Globus pallidus (tissue), 1 donor: ENCODE measurements at places on chromosomes 3 and 15.

DNA sequence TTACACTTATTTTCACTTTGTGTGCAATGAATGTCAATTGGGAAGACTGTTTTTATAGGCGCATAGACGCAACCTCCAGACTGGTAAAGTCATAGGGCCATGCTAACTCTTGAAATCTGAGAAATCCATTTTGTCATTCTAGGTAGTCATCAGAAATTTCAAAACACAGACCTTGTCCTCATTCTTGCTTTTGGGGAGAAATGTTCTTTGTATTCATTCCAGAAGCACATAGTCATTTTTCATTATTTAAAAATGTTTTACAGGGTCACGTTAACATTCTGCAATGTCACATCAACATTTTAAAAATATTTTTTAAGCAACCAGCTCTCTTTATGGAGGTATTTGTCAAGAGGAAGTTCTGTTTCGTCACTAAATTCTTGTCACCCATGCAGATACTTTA, 898.4 kb downstream of the PDCD6IP start:
- no peak for DNase-seq

- no peak for DNase-seq
These were observed 8.7 kb downstream of the SEMA3F start for GRCh38 chr3:50163572-50164455.

GRCh38 chr3:186532598-186533072, 11.5 kb downstream of the CRYGS start:
- DNase-seq: no peak

DNA sequence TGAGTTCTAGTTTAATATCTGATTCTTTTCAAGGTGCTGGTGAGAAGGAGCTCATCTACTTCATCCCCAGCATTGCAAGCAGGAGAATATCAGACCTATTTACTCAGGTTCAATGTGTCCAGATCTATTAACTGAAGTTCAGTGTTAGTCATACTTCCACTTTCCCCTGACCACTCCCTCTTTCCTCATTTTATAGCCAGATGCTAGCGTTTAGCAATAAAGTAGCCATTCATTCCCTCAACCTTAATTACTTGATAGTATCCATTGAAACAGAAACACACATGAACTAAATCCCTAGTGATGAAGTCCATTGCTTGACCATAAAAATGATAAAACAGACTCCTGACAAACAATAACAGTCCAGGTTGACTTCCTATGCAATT, 60.0 kb downstream of the RPL22L1 start:
- DNase-seq: no peak

- no peak for DNase-seq
These were observed 237.3 kb downstream of the XXYLT1 start for GRCh38 chr3:195033531-195034091.

DNA sequence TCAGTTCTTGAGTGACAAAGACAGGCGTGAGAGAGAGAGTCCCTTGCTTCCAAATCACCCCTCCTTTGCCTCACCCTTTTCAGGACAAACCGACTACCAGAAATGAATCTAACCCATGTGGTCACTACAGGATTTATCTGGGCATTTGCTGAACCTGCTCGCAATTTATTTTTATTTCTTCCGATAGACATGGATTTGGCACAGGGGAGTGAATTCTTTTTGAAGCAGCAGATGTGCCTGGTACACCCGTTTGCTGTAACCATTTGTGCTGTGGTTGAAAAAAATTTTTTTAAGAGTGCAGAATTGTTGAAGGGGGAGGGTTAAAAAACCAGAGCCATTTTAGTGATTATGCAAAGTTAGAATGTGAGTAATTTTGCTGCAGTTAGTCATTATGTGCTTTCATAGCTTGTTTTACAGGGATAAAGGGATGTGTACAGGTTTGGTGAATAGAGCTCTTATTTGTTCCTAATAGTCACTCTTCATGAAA, 442.0 kb downstream of the LPP start:
- no peak for DNase-seq

DNA sequence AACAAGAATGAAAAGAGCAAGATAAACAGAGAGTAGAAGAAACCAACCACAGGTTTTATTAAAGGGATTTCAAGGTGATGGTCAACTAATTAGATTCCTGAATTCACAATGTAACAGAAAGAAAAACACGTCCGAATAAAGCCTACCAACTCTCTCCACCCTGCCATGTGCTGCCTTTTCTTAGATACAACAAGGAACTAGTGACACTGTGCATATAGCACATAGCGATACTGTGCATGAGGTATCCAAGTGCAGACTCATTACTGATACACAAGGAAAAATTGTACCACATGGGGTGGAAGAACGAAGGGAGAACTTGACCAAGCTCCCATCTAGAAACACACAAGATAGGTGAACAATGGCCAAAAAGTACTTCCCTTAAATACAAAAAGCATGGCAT, 154.6 kb downstream of the MAGI1 start:
- no peak for DNase-seq

DNA sequence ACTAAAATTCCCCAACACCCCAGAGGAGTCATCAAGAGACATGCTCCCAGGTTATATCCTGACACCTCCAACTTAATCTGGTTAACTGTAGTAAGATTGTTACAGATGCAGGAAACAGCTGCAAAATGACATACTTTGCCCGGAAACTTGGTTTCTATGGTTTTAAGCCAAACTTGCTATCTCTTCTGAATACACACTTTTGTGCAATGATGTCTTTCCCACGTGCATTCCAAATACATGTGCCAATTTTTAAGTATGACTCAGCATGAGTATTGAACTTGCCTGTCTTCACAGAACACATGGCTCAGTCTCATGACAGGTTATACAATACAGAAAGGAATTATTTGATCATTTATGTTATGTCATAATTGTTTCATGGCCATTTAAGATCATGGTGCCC, 207.0 kb upstream of the DCBLD2 start:
- no peak for DNase-seq

DNA sequence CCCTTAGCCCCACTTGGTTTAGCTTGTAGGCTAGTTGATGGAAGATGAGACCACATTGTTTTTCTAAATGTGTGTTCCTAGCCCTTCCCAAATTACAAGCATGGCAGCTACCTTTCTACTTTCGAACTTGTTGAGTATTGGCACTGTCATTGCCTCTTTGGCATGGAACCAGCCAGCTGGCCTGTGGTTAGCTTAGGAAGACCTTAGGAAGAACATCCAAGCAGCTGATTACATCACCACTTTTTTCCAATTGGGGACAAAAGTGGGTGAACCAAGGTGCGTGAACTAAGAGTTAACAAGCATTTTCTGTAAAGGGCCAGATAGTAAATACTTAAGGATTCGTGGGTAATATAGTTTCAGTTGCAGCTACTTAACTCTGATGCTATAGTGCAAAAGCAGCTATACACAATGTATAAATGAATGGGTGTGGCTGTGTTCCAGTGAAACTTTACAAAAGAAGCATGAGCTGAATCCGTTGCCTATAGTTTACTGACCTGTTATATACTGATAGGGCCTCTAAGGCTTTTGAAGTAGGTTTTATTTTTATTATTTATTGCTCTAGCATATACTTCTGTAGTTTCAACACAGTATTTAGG, 8.5 kb downstream of the KLHL18 start:
- DNase-seq: no peak

GRCh38 chr15:55241891-55242290, 45.1 kb upstream of the RSL24D1 start:
- DNase-seq: no peak

- DNase-seq: no peak
These were observed 186.9 kb downstream of the KLHL25 start for GRCh38 chr15:85607842-85608241.

DNA sequence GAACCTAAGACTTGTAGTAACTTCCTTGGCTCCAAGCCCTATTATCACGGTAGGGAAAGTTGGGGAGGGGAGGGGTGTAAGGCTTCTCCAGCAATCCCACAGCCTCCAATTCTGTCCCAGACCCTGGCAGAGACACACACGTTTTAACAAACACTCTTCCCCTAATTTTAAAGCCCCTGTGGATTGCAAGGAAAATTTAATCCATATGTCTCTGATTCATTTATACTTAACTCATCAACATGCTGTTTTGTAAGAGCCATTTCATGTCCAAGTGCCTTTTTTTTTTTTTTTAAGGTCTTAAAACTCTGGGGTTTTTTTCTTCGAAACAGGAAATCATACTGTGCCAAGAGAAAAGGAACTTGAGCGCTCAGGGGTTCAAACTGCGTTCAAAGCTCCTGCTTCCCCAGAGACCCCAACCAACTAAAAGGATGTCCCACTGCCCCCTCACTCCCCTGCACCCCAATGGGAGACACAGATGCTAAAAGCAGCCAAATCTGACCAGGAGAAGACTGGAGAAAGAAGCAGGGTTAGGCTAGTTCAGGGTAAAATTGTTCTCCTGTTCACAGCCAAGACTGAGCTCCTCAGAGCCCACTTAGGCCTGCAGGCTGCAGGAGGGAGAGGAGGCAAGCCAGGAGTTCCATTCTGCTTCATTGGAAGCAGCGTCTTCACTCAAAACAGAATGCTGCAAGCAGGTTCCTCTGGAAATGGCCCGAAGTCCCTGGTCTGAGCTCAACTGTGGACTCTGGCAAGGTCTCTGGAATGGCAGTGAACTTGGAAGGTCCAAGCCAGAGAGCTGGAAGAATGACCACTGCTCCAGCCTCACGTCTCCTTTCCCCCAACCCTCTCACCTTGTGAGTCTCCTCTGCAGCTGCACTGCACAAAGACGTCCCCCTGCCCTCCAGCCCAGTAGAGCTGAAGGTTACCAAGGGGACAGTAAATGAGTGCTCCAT, 172.5 kb downstream of the NTRK3 start:
- no peak for DNase-seq

DNA sequence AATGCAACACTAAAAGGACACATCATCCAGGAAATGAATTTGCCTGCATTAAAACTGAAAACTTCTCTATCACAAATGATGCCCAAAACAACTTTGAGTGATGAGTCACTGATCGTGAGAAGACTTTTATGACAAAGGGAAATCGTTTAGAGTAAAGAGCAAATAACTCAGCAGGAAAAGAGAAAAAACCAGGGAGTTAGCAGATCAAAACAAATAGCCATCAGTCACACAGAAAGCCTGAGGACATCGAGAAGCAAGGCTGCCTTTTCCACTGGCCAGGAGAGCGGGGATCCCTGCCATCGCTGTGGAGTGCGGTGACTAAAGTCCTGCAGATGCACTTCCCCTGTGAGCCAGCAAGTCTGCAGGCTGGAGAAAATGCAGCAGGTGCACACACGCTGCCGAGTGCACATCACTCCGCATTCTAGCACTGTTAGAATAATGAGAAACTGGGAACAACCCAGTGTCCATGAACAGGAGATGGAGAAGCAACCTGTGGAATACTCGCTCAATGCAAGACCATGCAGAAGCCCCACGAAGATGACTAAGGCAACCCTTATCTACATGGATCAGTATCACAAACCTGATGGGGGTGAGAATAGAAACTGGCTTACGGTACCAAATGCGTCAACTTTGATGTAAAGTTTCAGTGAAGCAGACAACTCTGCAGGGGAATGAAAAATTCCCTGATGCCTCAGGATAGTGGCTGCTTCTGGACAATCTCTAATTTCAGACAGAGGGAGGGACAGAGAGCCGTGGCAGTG, 86.4 kb downstream of the NSMCE3 start:
- DNase-seq: no peak
